Endothelial cell of umbilical vein (primary cell): ENCODE measurements at places on chromosomes 4 and X. TPM values are rescaled to one million over a fixed set of nuclear protein-coding genes. Genes with fewer than 3 reads are reported as not detected.

GRCh38 chrX:18542131-18542530 is 116.7 kb downstream of the CDKL5 start:
- no peak overlapping the region for H3K27ac ChIP-seq
- no peak for DNase-seq
- no peaks in the 10 kb centered on the region for H3K4me1 ChIP-seq
- no peak overlapping the region for H3K4me3 ChIP-seq

GSX2 gene
- not detected in 2 replicates for polyA plus RNA-seq

DNA sequence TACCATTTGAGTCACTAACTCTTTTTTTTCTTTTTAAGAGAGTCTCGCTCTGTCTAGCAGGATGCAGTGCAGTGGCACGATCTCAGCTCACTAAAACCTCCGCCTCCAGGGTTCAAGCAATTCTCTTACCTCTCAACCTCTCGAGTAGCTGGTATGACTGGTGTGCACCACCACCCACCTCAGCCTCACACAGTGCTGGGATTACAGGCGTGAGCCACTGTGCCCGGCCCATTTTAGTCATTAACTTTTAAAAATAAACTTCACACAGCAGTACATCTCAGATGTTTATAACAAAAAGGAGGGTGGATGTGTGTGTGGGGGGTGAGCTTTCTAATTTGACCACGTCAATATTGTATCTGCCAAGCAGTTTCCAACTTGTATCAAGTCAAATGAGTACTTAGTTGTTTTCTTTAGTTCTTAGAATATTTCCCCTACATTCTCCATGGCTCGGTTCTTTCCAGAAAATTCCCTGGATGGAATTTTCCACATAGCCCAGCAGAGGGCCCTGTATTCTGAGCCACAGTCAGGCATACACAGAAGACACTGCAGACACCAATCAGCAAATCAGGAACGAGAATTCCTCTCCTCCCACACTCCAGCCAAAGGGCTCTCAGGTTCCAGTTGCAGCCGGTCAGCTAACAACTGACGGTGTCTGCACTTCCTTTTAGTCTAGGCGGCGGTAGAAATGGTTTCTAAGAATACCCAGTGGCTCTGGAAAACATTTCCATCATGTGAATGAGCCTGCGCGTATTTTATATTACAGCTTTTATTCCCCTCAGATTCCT is 20.1 kb upstream of the ARAF start:
- peak; percentile 92 for DNase-seq
- no peaks in the 10 kb centered on the region for H3K27me3 ChIP-seq
- peak overlapping the region; percentile 37 for H3K27ac ChIP-seq
- peaks cover 4% of the 10 kb centered on the region for H3K4me1 ChIP-seq

DNA sequence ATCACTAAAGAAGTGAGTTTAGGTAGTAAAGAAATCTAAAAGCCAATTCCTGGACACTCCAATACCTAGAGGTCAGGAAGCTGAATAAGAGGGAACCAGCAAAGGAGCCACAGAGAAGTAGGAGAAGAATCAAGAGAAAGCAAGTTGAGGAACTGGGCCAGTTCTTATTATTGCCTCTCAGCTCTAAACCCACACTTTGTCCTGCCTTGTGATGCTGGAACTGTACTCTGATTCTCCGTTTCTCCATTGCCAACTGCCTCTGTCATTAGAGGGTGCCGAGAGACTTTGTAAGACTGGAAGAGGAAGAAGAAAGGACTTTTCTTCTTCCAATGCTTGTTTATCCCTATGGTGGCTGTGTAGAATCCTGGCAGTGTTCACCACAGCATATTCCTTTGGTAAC is 38.6 kb downstream of the NSUN7 start:
- peaks cover 11% of the 10 kb centered on the region for H3K27me3 ChIP-seq
- no peak for DNase-seq
- H3K4me3 ChIP-seq = no peak overlapping the region
- no peaks in the 10 kb centered on the region for H3K36me3 ChIP-seq
- no peak overlapping the region for H3K27ac ChIP-seq
- no peaks in the 10 kb centered on the region for H3K4me1 ChIP-seq

DNA sequence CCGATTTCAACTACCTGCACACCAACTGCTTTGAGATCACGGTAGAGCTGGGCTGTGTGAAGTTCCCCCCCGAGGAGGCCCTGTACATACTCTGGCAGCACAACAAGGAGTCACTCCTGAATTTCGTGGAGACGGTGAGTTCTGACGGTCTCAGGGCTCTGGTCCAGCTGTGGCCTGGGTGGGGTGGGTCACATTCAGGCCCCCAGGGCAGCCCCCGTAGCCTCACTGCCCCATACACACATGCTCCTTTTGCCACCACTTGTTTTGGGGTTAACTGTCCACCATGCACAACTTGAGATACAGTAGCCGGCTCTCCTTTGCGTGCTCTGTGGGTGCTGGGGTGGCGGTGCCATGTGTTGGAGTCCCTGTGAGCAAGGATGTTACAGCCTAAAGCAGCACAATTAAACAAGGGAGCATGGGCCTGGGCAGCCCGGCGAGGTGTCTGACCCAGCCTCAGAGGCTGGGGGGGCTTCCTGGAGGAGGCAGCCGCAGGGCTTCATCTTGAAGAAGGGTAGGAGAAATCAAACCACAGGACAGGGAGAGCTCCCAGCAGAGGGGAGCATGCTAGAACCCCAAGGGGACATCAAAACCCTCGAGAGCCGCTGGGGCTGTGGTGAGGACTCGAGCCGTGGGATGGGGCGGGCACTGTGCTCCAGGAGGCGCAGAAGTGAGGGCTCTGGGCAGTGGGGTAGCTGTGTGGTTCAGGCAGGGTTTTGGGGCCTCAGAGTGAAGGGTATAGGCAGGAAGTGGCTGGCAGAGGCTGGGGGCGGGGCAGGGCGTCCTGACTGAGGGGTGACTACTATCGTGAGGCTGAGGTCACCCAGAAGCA is 22.0 kb downstream of the CPZ start:
- no peak overlapping the region for H3K27ac ChIP-seq
- no peak overlapping the region for H3K4me3 ChIP-seq
- no peak for DNase-seq
- no peaks in the 10 kb centered on the region for H3K36me3 ChIP-seq

GRCh38 chr4:1332686-1333085 is 14.3 kb upstream of the UVSSA start:
- H3K27me3 ChIP-seq = no peaks in the 10 kb centered on the region
- no peak for DNase-seq
- no peaks in the 10 kb centered on the region for H3K4me1 ChIP-seq
- no peak overlapping the region for H3K27ac ChIP-seq

DNA sequence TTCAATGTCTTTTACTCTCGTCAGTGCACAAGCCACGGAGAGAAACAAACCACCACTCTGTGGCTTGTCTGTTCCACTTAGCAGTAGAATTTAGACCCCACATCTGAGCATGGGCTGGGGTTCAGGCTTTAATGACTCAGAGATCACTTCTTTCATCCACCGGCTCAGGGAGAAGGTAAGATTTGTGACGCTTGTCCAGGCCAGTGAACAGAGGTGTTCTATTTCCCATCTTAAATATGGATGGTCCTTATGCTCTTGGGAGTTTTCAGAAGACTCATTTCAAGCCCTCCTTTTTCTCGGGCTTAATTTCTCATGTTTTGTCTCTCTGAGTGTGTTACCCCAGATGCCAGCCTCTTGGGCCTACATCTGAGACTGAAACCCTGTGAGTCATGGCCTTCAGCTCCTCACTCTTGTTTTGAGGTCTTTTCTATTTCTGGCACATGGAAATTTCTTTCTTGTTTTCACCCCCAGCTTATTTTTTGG is 127.4 kb upstream of the SFRP2 start:
- no peak for DNase-seq
- no peak overlapping the region for H3K27ac ChIP-seq
- H3K36me3 ChIP-seq = no peaks in the 10 kb centered on the region
- H3K4me1 ChIP-seq = no peaks in the 10 kb centered on the region
- no peak overlapping the region for H3K4me3 ChIP-seq
- no peaks in the 10 kb centered on the region for H3K27me3 ChIP-seq

DNA sequence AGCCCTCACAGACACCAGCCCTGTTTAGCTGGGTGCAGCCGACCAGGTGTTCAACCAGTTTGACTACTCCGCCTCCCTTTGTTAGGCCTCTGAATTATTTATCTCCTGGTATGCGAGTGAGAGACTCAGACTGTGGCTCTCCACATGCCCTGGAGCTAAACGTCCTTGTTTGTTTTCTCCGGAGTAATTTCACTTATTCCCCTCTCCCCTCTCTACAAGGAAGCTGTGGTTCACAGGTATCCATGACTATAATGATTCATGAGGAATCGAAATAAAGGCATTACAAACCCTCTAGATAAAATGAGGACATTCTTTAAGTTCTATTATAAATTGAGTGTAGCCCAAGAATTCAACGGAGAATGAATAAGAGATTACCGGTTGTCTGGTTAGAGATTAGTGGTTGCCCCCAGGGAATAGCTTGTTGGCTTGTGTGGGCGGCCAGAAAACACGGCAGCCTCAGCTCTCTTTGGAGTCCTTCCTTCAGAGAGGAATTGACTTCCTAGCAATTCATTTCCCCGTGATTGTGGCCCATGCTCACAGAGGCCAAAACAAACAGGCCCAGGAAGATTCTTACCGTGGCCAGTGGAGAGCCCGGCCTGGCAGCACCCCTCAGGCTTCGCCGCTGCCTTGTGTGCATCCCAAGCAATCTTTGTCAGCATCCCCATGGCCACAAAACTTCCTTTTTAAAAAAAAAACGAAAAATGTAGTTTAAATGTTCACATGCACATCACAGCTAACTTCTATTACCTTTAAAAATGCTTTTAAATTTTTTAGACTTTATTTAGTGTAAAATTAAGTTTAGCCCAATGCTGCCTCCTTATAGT is 60.2 kb upstream of the CBR4 start:
- no peak overlapping the region for H3K4me3 ChIP-seq
- no peak overlapping the region for H3K27ac ChIP-seq
- peak; percentile 30 for DNase-seq
- H3K4me1 ChIP-seq = no peaks in the 10 kb centered on the region

MND1 gene
- 0.32 and 0.66 TPM in 2 replicates for polyA plus RNA-seq

GRCh38 chr4:19580095-19580494 is 671.6 kb upstream of the SLIT2 start:
- no peaks in the 10 kb centered on the region for H3K36me3 ChIP-seq
- no peaks in the 10 kb centered on the region for H3K4me1 ChIP-seq
- H3K27me3 ChIP-seq = no peaks in the 10 kb centered on the region
- H3K4me3 ChIP-seq = no peak overlapping the region
- no peak overlapping the region for H3K27ac ChIP-seq

SPATA4 gene
- polyA plus RNA-seq = not detected in 2 replicates

- no peaks in the 10 kb centered on the region for H3K4me1 ChIP-seq
- H3K27ac ChIP-seq = no peak overlapping the region
- DNase-seq = peak; percentile 5
- no peaks in the 10 kb centered on the region for H3K27me3 ChIP-seq
- no peak overlapping the region for H3K4me3 ChIP-seq
These were observed 28.0 kb downstream of the PDHA2 start for GRCh38 chr4:95867919-95868318.

VCX2 gene
- not detected in 2 replicates for polyA plus RNA-seq

DNA sequence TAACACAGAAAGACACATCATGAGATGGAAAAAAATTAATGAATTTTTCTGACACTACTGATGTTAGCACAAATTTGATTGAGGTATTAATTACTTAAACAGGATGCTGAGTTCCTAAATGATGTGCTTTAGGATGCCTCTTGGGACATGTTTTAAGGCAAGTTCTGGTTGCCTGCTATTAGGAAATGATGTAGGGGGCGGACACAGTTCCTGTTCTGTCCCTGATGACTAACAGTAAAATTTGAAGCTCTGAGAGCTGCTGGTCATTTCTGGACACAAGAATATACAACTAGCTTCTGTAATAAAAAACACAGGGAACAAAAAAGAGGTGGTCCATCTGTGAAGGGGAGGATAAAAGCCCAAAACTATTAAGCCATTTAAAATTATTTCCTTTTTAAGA is 163.2 kb upstream of the ETNPPL start:
- no peaks in the 10 kb centered on the region for H3K27me3 ChIP-seq
- H3K36me3 ChIP-seq = no peaks in the 10 kb centered on the region
- H3K4me1 ChIP-seq = no peaks in the 10 kb centered on the region
- H3K4me3 ChIP-seq = no peak overlapping the region
- no peak overlapping the region for H3K27ac ChIP-seq

CXCL1 gene
- 26.7 and 36.0 TPM in 2 replicates for polyA plus RNA-seq

DNA sequence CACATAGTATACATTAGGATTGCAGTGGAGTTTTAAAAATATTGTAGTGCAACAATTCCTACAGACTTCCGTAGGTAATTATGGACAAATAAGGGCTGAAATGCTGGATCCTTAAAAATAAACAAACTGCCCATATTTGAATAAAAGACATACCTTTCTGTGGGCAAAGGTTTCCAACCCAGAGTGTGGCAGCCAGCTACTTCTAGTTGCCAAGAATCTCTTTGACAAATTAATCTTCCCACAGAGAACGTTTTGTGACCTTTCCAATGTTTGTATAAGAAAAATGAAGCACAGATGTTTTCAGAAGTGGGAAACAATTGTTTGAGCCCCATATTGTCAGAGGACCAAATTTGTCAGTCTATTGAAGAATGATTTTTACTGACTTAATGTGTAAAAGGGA is 21.1 kb downstream of the GRPR start:
- H3K4me1 ChIP-seq = no peaks in the 10 kb centered on the region
- no peak overlapping the region for H3K27ac ChIP-seq
- no peak for DNase-seq
- H3K27me3 ChIP-seq = no peaks in the 10 kb centered on the region

TCEAL2 gene
- not detected in 2 replicates for polyA plus RNA-seq

- H3K36me3 ChIP-seq = no peaks in the 10 kb centered on the region
- no peaks in the 10 kb centered on the region for H3K27me3 ChIP-seq
- peaks cover 4% of the 10 kb centered on the region for H3K4me1 ChIP-seq
- no peak overlapping the region for H3K27ac ChIP-seq
These were observed 839 bp downstream of the STK26 start for GRCh38 chrX:132023896-132024386.

- H3K36me3 ChIP-seq = no peaks in the 10 kb centered on the region
- DNase-seq = peak; percentile 41
These were observed 67.7 kb upstream of the PGRMC2 start for GRCh38 chr4:128355305-128355704.

DNA sequence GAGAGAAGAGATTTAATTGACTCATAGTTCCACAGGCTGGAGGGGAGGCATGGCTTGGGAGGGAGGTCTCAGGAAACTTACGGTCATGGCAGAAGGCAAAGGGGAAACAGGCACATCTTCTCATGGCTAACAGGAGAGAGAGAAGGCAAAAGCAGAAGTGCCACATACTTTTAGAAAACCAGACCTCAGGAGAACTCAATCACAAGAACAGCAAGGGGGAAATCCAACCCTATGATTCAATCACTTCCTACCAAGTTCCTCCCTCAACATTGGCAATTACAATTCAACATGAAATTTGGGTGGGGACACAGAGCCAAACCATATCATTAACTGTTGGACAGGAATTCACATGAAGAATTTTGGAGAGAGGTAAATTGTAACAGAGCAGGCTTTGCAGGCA is 485.3 kb upstream of the PITX2 start:
- H3K27ac ChIP-seq = no peak overlapping the region
- H3K4me1 ChIP-seq = no peaks in the 10 kb centered on the region
- no peak for DNase-seq
- no peaks in the 10 kb centered on the region for H3K36me3 ChIP-seq
- no peak overlapping the region for H3K4me3 ChIP-seq
